ENCODE measurements at places on chromosomes 7 and 10.

DNA sequence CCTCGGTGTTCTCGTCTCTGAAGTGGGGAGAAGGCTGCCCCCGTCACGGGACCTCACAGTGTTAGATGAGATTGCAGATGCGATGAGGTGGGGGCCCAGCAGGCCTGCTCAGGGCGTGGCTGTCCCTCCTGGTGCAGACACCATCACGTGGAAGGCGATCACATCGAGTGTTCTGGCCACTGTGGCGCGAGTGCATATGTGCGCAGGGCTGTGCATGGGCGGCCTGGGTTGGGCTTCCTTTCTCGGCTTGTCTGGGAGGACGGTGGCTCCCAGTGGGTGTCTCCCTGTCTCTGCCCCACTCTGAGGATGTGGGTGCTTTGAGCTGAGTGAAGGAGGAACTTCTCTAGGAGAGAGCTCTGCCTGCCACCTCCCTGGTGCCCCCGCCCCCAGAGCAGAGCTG is 83.1 kb downstream of the LHPP start:
- no peak for DNase-seq

DNA sequence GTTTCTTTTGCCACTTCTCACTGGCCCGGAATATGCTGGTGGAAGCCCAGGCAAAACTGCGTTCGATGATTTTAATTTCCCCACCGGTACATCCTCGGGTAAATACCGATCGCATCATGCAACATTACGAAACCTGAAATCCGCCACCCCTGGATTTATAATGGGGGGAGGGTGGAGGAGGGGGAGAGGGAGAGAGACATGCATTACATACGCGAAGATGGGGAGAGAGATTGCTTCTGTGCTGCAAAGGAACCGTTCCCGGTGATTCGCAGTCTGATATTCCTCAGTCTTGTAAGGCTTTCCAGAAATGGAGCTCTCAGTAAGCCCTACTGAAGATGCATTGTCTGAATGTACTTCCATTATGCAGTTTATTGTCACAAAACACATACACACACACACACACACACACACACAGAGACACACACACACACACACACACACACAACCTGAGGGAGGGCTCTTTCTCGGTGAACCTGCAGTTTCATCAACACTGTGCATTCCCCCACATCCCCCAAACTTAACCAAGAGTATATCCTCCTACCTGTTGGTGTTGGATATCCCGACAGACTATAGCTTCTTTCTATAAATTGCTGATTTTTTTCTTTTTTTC is 741 bp downstream of the GPR85 start:
- DNase-seq, result no peak

DNA sequence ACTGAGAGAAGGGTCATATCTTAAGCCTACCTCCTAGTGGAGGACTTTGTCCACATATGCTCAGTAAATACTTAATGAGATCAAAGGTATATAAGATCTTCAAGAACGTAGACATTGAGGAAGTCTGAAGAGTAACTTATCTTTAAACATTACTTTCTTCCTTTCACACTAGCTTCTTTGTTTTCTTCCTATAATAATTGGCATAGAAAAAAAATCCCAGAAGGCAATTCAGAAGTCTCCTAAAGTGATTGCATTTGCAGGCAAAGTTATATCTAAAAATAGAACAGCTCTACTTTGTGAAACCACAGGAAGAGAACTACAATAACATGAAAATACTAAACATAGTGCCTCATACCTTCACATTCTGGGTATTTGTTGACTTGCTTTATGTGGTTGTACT is 150.4 kb downstream of the PPP1R3A start:
- DNase-seq, result no peak

DNA sequence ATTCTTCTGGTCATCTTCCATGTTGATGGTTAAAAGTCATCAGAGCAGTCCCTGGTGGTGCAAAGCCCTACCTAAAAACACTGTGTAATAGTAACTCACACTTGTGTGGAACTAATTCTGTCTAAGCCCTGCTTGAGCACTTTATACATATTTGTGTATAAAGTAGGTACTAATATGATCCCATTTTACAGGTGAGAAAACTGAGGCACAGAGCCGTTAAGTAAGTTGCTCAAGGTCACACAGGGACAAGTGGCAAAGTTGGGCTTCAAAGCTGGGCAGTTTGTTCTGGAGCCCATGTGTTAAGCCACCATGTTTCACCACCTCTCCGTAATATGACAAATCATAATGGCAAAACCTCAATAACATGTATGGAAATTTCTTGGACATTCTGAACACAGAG is 48.1 kb downstream of the BPGM start:
- no peak for DNase-seq
